ENCODE measurements at places on chromosomes 13 and 19.

- DNase-seq, result no peak
Observed at GRCh38 chr19:10812196-10812595, 23.8 kb downstream of the TMED1 start.

- DNase-seq, result no peak
Observed at GRCh38 chr13:24103782-24104372, 56.6 kb upstream of the SPATA13 start.

- no peak for DNase-seq
Observed at GRCh38 chr13:110646442-110647364, 31.4 kb downstream of the NAXD start.

DNA sequence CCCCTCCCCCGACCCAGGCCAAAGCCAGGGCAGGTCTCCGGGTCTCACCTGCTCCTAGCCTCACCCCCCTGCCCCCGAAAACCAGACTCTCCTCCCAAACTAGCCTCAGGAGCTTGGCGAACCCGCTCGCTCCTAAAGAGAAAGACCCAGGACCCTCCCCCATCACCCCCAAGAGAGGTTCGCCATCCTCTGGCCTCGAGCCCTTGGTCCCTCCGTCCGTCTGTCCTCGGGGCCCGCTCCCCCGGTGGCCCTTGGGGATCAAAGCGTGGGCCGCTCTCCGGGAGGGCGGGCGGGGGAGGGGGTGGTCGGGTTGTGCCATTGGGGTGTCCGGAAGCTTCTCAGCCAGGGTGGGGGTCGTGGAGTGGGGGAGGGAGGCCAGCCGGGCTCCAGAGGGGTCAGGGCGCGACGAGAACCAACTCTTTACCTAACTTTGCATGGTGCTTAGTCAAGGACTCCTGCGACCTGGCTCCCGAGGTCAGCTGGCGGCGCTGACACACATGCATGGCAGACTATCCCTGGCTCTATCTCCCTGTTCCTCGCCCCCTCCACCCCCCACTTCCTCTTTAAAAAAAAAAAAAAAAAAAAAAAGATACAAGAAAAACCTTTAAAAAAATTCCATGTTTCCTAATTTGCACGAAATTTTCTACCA lies 15.6 kb downstream of the SMIM24 start:
- DNase-seq, result no peak

DNA sequence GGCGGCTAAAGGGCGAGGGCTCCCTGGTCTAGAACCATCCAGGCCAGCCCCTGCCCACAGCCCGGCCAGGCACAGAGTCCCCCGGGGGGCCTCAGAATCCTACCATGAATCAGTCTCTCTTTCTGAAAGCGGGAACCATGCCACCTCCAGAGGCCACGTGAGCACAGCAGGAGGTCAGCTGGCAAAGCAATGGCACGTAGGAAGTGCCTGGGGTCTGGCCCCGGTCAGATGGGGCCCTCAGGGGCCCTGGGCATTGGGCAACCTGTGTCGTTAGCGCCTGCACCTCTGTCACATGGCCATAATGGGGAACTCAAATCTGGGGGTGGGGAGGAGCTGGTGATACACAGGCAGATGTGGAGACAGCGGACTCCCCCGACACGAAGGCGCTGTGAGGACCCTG lies 8.8 kb downstream of the MFSD12 start:
- DNase-seq, result no peak

DNA sequence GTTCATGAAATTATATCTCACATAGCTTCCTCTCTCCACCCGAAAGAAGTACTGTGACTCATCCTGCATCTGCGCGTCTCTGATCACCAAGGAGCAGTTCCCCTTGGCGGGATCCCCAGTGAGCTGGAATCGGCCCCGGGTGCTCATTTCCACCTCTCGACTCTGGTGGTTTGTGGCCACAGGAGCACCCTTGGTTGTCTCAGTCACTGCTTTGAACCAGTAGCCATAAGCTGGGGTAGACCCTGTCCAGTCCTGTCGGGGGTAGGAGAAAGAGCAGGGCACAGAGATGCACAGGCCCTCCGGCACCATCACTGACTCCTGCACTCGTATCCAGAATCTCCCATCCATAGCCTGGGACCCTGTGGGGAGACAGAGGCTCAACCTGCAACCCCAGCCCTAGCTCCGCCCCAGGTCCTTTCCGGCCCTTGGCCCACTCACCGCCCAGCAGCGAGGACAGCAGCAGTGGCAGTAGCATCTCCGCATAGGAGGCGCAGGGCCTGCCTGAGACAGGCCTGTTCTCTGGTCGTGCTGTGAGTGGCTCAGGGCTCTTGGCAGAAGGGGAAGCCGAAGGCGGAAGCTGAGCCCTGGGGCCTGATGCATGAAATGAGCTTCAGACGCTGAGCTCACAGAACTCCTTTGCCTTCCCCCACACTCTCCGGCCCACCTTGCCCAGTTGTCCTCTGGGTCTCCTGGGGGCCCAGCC lies at the start of gene SIGLEC10:
TSS of gene SIGLEC10 (minus strand) at position 536 of the 703 bp plus-strand sequence. CDS start at position 475, 61 bp downstream.
- no peak for DNase-seq

GRCh38 chr19:22532388-22533300 lies 101.5 kb upstream of the ZNF492 start:
- DNase-seq, result no peak

DNA sequence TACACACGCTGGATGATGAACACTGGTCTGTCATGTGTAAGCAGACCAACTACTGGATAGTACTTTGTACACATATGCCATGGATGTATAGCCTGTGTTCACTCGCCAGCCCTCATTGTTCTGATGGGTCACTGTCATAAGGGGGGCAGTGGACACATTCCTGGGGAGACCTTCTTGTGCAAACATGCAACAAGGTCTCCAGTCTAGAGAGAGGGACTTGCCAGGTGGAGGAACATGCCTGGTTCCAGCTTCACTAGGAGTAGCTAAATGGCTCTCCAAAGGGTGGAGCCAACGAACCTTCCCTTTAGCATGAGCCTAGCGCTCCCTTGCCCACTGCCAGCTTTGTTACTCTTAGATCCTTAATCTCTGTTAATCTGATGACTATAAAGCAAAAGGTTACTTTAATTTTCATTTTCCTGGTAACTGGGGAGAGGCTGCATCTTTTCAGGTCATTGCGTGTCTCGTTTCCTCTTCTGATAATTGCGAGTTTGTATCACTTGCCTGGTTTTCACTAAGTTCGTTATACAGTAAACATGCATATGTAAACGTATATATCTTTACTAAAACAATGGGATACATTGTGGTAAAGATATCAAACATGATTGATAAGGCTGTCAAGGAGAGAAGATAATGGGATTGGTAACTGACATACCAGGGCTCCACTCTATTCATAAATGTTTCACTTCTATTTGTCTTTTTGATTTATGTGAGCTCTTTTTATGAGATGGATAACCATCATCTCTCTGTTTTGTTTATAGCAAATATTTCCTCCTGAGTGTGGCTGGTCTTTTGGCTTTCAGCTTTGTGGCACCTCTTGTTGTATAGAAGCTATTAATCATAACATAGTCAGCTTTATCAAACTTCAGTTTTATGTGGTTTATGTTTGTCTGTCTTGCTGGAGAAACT lies 235.2 kb upstream of the SGCG start:
- DNase-seq, result no peak

- no peak for DNase-seq
Observed at GRCh38 chr13:43154839-43155238, 131.5 kb downstream of the DNAJC15 start.

- DNase-seq, result no peak
Observed at GRCh38 chr13:59444210-59444857, 719.4 kb downstream of the DIAPH3 start.

- DNase-seq, result peak; percentile 71
Observed at GRCh38 chr19:3986260-3987041, 1.2 kb upstream of the EEF2 start.

GRCh38 chr13:99226513-99226912 lies 25.9 kb downstream of the UBAC2 start:
- DNase-seq, result no peak

DNA sequence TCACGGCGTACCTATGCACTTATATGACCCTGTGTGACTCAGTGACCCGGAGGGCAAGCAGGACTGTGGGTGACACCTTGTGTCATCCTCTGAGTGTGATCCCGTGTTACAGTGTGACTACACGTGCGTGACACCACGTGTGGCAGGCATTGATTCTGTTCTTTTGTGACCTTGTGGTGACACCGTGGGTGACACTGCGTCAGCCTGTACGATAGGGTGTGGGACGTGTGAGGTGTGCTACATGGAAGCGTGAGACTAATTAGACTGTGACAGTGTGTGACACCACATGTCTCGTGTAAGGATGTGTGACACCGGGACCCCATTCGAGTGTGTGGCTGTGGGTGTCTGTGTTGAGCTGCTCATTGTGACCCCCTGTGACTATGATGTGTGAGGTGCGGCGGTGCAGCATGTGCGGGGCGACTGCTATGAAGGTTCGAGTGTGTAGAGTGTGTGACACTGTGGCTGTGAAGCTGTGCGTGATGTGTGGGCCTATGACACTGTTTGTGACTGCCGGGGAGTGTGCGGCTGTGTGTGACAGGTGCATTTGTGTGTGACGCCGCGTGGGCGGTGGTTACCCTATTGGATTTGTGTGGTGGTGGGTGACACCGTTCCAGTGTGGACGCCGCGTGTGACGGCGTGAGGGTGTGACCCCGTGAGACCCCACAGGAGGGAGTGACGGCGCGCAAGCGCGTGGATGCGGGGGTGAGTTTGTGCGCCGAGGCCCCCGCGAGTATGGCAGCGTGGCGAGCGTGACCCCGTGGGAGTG lies 399 bp upstream of the SPTBN4 start:
- no peak for DNase-seq

DNA sequence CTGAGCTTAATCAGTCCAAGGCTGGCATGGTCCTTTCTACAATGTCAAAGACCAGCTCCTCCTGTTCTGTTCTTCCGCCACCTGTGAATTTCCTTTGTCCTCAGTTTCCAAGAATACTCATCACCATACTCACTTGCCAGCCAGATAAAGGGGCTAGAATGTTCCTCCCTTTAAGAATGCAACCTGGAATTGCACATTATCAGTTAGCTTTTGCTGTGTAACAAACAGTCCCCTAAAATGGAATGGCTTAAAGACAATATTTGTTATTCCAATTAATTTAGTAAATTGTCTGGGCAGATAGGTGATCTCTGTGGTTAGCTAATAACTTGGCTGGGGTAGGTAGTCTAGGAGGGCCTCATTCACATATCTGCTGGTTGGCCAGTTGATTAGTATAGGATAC lies 36.0 kb downstream of the VAV1 start:
- DNase-seq, result no peak

DNA sequence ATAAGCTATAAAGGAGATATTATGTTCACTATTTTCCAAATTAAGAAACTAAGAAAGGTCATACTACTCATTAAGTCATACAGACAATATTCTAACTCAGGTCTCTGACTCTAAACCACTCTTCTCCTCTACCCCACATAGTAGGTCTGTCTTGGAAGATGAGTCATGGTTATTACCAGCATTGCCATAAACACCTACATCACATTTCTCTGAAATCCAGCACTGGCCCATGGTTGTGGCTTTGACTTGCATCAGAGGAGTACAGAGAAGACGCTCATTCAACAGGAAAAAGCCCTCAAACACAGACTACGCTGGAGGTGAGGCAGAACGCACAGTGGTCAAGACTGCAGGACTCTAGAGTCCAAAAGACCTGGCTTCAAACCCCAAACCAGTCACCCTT lies 476.8 kb downstream of the COG6 start:
- DNase-seq, result no peak

- DNase-seq, result no peak
Observed at GRCh38 chr13:99214232-99214631, 13.6 kb downstream of the UBAC2 start.

- no peak for DNase-seq
Observed at GRCh38 chr13:28056426-28056825, 44.0 kb downstream of the FLT3 start.

DNA sequence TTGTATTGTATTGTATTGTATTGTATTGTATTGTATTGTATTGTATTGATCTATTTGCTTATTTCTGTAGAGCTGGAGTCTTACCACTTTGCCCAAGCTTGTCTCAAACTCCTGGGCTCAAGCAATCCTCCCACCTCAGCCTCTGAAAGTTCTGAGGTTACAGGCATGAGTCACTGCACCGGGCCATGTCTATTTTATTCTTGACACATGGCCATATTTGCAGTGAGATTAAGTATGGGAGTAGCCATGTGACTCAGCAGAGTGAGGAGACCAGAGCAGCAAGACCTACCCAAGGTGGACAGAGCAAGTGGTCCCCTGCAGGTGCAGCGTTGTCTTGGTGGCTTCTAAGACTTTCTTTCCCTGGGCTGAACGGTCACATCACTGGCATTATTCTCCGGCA lies 49.1 kb upstream of the UBAC2 start:
- DNase-seq, result no peak

DNA sequence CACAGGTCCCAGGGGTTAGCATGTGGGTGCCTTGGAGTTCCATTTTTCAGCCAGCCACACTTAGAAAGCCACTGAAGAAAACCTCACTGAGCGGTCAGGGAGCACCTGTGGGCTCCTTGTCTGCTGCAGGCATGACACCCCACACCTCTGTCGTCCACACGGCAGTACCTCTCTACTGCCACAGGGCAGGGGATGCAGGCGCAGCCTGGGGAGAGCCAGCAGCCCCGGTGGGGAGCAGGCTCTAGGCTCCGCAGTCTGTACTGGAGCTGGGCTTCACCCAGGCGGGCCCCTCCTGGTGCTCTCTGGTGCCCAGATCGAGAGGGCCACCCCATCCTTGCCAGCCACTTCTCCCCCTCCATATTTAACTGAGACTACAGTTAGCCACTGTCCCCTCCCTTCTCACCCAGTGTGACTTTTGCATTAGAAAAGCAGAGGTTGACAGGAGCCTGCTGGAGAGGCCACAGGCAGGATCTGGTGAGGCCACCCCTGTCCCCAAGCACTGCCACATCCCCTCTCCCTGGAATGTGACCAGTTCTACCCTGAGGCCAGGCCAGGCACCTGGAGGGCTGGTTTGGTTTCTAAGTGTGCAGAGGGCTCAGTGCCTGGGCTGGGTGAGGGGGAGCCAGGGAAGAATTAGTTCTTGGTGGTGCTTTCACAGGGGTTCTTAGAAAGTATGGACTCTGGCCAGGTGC lies 104.4 kb downstream of the KDM4B start:
- DNase-seq, result no peak

GRCh38 chr13:71149498-71150363 lies 717.3 kb downstream of the DACH1 start:
- no peak for DNase-seq

DNA sequence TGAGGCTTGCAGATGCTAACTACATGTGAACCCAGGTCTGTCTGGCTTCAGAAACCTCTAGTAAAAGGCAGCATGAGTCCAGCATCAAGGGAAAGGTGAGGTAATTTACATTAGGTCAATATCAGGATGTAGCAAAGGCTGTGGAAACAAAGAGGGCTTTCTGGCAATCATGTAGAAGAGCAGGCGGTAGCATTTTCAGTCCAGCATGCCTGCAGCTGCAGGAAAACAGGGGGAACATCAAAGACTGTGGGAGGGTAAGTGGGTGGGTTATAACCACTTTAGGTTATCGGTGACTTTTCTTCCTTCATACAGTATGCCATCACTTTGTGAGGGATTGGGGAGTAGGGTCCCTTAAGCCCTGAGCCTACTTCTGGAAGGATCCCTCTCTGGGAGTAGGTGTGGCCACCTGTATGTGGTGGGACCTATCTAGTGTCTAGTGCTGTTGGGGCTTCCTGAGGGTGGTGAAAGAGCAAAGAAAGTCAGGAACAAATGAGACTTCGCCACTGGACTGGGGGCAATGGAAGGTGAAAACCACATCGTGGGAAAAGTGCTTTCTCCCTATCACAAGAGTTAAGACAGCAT lies 10.8 kb downstream of the SUGP2 start:
- DNase-seq, result no peak
